ENCODE measurements at places on chromosomes 11 and 22.

DNA sequence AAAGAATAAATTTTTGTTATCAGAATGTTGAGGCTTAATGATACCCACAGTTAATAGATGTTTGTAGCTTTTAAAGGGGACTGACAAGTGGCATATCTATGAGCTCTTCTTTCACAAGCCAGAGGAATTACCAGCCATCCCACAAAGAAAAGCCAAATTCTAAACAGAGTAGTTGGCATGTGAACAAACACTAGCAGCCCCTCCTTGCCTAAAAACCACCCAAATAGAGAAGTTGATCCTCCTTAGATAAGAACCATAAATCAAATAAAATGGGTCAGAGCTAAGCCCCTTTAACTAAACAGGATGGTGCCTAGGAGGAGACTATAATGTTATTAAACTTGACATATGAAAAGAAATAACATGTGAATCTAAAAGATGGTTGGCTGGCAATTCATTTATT, 11.4 kb downstream of the LPXN start:
- no peak for DNase-seq

- no peak for DNase-seq
These were observed 12.6 kb downstream of the THYN1 start for GRCh38 chr11:134240592-134240991.

DNA sequence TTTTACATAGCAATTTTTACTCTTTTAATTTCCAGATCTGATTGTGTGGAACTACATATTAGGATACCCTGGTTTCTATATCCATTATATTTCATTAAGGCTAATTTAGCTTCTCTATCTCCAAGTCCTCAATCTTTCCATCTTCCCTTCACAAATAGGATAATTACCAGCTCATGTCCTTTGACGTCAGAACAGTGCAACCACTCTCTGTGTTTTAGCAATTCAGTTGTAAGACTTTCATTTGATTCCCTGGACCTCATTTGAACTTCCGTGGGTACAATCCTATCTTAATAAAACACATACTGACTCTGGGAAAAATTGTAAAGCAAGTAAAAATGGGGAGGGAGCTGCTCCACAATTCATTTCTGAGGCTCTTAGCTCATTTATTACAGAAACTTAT, 52.8 kb downstream of the FAM76B start:
- DNase-seq, result no peak

DNA sequence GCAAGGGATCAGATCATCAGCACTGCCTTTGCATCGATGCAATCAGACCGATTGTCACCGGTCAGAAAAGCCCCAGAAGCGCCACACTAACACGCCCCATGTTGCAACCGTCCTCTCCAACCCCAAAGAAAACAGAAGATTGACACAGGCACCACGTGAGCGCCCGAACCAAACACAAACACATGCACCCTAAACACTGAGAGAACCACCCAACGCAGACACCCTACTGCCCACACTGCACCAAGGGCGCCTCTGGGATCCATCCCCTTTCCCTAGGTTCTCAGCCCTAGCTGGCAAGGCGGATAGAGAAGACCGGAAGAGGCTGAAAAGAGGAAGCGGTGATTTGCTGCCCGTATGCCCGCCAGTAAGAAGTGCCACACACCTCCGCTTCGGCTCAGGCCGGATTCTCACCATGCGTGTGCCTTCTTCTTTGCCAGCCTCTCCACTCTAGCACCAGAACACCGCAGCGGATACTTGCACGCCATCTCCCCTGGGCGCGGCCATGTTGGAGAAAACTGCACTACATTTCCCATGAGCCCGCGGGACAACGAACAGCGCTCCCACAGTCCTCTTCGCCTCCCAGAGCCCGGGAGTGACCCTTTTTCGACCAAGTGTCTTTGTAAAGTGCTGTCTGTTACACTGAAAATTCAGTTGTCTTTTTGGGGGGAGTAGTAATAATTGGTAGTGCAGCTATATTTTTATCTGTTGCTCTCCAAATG, at the start of gene ALKBH8:
Gene ALKBH8 (minus strand): TSS at position 517 of the 719 bp plus-strand sequence. CDS start 4,842 bp downstream, outside the sequence.
- DNase-seq, result peak; percentile 78

- no peak for DNase-seq
These were observed 6.7 kb upstream of the PKP3 start for GRCh38 chr11:387193-387793.

DNA sequence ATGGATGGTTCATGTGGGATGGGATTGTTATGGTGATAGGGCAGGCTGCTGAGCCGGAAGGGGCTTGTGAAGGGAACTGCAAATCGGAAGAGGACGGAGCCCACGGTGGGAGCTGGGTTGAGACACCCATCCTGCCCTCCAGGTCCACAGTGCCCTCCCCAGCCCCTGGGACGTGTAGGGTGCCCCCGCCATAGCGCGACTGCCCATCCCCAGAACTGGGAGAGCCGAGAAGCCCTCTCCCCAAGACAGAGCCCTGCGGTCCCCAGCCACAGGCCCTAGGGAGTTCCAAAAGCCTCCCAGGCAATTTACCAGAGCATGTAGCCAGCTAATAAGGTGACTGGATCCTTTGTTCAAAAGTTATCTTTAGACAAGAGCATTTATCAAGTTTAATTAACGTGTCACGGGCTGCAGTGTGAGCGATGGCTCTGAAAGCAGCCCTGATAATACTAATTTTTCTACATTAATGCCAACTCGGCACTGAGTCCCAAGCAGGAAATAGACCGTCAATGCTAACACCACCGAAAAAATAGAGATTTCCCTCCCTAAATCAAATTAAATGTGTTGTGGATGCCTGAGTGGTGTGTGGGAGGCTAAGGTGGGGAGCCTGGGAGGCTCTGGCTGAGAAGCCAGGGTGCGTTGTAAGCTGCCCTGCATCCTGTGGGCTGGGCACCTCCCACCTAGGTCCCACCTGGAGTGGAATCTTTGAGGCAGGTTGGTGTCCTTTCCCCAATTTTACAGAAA, 76.8 kb upstream of the RTL6 start:
- no peak for DNase-seq

DNA sequence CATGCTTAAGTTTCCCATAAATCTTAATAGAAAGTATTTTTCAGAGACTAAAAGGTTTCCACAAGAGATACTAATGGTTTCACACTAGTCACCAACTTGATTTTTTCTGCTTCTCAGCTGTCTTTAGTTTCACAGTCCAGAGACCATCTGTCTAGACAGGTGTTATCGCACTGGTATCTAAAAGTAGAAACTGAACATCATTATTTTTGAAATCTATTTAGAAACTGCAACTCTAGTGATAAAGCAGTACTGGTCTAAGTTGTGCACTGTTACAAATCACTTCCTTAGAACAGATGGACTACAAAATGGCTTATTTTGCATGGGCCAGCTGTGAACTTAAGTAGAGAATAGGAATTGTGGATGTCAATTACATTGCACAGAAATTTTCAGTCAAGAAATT, 78.0 kb downstream of the CNTN5 start:
- DNase-seq, result no peak

GRCh38 chr11:64165481-64165841, 452 bp downstream of the MACROD1 start:
- DNase-seq, result peak; percentile 34

- peak; percentile 39 for DNase-seq
These were observed 67.9 kb upstream of the WNT7B start for GRCh38 chr22:46044621-46045458.

GRCh38 chr11:114883472-114883871, 205.1 kb downstream of the NXPE2 start:
- no peak for DNase-seq
